ENCODE measurements at places on chromosomes 3 and 15.

- H3K4me1 ChIP-seq: no peaks in the 10 kb centered on the region
- H3K27ac ChIP-seq: no peak overlapping the region
- DNase-seq: no peak
- no peaks in the 10 kb centered on the region for H3K36me3 ChIP-seq
- H3K4me3 ChIP-seq: no peak overlapping the region
Observed at GRCh38 chr15:46946953-46947352, 770.4 kb upstream of the SEMA6D start.

DNA sequence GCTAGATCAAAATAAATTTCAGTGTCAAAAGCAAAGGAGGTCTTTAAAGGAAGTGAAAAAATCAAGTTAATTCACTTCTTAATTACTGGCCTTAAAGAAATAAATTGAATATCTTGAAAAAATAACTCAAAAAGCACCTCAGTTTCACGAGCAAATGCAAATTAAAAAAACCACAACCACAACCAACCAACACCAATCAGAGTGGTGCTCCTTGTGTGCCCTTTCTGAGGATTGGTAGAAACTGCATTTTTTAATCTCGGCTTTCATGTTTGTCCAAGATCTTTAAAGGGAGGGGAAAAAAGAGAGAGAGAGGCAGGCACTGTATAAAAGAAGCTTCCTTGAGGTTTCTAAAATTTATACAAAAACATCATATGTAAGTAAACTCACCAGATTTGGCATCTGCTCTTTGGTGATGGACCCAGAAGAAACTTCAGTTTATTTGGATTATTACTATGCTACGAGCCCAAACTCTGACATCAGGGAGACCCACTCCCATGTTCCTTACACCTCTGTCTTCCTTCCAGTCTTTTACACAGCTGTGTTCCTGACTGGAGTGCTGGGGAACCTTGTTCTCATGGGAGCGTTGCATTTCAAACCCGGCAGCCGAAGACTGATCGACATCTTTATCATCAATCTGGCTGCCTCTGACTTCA lies at the start of gene GPR15:
GPR15 (plus strand) TSS at position 357 of the 653 bp plus-strand sequence; CDS start at position 413, 56 bp downstream.
- DNase-seq: no peak
- H3K36me3 ChIP-seq: no peaks in the 10 kb centered on the region
- H3K27ac ChIP-seq: no peak within 1 kb of the TSS
- no peaks in the 10 kb centered on the region for H3K27me3 ChIP-seq
- no peaks in the 10 kb centered on the region for H3K4me1 ChIP-seq

GRCh38 chr3:126607214-126607908 lies 47.6 kb downstream of the TXNRD3 start:
- peak overlapping the region; percentile 73 for H3K27ac ChIP-seq
- no peaks in the 10 kb centered on the region for H3K36me3 ChIP-seq
- H3K4me1 ChIP-seq: peaks cover 21% of the 10 kb centered on the region
- DNase-seq: peak; percentile 49

- no peaks in the 10 kb centered on the region for H3K36me3 ChIP-seq
- H3K4me1 ChIP-seq: no peaks in the 10 kb centered on the region
- H3K4me3 ChIP-seq: no peak overlapping the region
- H3K27ac ChIP-seq: no peak overlapping the region
- no peak for DNase-seq
Observed at GRCh38 chr15:101492766-101493692, 3.5 kb upstream of the PCSK6 start.

DNA sequence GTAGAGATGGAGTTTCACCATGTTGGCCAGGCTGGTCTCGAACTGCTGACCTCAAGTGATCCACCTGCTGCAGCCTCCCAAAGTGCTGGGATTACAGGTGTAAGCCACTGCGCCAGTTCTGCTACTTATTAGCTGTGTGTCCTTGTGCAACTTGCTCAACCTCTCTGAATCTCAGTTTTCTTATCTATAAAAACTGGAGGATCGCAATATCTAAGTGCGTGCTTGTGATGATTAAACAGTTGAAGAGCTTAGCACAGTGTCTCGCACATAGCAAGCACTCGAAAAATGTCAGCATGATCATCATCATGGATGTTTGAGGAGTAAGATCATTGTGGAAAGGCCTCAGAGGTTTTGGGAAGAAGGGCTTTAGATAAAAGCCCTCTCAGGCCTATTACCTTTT lies 10.8 kb downstream of the CLCN2 start:
- no peak for DNase-seq
- no peak overlapping the region for H3K27ac ChIP-seq
- H3K36me3 ChIP-seq: no peaks in the 10 kb centered on the region

DNA sequence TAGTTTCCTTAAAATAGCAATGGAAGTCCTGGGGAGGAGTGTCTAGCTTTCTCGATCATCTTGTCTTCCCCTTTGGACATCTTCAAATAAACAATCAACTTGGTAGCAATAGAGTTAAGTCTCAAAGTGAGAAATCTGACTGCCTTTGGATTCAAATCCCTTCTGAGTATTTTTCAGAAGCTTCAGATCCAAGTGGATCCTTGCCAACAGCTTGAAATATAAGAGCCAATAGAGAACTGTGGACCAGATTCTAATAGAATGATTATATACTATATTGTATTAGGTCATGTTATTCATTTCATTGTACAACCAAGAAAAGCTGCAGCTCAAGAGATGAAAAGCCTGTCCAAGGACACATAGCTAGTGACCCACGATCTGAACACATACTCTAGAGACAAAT lies 60.2 kb downstream of the SYNPR start:
- H3K27me3 ChIP-seq: no peaks in the 10 kb centered on the region
- no peaks in the 10 kb centered on the region for H3K4me1 ChIP-seq
- no peak overlapping the region for H3K27ac ChIP-seq
- no peak for DNase-seq
- no peak overlapping the region for H3K4me3 ChIP-seq
- H3K36me3 ChIP-seq: no peaks in the 10 kb centered on the region

GRCh38 chr3:17411157-17411877 lies 331.1 kb downstream of the TBC1D5 start:
- H3K27me3 ChIP-seq: no peaks in the 10 kb centered on the region
- H3K36me3 ChIP-seq: no peaks in the 10 kb centered on the region
- DNase-seq: no peak
